ENCODE measurements at places on chromosomes 2 and 18.

DNA sequence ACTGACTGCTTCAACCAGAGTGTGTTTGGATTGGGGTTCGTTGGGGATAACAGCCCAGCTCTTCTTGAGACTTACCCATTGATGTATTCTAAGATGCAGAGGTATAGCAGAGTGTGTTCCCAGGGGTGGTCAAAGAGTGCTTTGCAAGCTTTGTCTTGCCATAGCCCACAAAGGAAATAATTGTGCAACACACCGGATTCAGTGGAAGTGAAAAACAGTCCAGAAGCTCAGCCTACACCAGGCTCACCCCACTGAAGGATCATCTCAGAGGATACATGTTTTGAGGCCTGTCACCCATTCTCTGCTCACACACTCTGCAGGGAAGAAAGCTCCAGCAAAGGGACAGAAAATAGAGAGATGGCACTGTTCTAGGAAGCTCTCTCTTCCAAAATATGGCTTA, 9.6 kb downstream of the CACNB4 start:
- DNase-seq, result no peak

DNA sequence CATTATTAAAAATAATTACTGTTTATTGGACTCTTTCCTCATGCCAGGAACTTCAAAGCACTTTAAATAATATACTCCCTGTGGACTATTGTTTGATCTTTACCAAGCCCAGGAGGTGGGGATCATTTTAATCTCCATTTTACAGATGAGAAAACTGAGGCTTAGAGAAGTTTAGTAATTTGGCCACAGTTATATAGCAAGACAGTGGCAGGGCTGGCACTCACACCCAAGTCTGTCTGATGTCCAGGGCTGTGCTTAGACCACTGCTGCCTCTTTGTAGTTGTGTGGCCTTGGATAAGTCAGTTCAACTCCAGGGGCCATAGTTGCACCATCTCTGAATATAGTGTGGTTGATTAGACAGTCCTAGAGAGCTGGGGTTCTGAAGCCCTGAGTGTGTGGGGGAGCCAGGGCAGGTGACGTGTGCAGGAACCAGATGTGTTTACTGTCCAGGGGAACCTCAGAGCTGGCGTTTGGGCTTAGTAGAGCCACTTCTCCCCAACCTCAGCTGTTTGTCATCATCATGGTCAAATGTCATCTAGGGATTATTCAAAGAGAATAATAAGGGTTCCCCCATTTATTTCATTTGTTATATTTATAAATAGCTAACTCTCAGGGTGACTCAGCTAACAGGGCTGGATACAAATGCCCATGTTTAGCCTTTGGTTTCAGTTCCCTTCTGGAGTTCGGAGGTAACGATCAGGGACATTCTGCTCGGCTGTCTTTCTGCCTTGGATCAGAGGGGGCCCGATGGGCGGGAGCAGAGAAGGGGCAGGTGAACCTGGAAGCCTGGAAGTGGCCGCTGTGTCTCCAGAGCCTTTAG, 68.0 kb downstream of the BOLA3 start:
- DNase-seq, result no peak

DNA sequence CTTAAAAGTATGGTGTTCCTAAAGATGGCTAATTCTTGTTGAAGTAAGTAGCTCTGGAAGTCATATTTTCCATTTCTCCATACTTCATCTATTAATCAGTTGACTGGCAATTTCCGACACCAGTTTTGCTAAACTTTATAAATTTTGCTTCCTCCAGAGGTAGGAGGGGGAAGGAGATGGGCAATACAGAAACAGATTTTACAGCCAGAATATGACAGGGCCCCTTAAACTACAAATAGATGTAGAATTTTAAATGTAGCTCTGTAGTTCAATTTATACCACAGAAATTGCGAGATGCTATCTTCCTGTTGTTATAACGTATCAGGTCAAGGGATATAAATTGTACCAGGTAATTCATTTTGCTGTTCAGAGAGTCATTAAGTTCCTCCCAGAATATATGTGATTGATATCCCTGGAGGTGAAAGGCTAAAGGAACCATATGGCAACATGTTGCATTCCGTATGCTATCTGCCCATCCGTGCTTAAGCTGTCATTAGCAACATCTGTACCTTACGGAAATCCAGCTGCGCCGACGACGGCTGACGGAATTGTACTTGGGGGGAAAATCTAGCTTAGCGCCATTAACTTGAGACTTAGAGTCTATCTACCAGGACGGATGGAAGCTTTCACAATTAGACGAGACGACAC, 8.4 kb upstream of the NR4A2 start:
- DNase-seq, result peak; percentile 48

DNA sequence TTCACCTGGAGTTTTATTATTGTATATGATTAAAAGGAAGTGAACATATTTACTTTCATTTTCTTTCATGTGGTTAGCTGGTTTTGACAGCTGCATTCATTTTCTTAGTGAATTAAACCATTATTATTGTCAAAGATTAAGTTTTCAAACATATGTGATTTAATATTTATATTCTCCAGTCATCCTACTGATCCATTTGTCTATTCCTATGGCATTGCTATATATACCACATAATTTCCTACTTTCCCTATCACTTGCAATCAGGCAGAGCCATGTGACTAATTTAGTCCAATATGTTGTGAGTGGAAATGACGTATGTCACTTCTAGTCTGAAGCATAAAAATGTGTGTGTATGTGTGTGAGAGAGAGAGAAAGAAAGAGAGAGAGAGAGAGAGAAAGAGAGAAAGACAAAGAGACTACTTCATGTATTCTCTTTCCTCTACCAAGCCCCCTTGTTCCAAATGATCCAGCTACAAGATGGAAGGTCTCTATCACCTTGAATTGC, 12.0 kb upstream of the TACR1 start:
- DNase-seq, result no peak

- DNase-seq, result no peak
Observed at GRCh38 chr2:213150315-213151097, 906 bp downstream of the IKZF2 start.

GRCh38 chr2:176261136-176261535, 8.1 kb upstream of the MTX2 start:
- no peak for DNase-seq

DNA sequence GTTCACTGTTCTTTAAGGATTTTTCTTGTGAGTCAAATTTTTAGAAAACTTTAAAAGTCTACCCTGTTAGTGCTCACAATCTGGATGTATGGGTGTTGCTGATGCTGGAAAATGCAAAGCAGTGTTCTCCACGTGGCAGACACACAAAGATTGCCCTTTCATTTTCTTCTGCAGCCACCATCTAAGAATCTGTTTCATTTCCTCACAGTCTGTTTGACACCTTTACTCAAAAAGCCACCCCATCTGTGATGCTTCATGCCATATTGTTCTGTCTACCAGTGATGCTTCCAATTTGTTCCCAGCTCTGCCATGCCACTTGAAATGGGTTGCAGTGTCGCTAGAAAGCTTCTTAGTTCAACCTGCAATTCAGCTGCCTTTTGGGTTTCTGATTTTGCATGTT, 464.2 kb upstream of the UBE2E3 start:
- no peak for DNase-seq

GRCh38 chr18:50675043-50675442, 115.2 kb downstream of the MAPK4 start:
- no peak for DNase-seq

- DNase-seq, result no peak
Observed at GRCh38 chr2:161427664-161428587, 11.8 kb downstream of the TBR1 start.

DNA sequence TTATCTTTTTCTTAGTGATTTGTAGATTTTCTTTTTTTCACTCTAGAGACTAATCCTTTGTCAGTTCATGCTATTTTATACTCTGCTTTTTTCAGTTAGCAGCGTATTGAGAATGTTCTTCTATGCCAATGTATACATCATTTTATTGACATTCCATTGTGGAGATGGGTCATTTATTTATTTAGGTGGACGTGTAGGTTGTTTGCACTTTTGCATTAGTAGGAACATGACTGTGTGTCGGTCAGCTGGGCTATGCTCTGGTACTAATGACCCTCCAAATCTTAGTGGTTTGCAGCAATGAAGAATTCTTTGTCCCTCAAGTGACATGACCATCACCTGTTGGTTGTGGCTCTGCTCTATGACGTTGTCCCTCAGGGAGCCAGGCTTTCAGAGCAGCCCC, 33.6 kb downstream of the HPCAL1 start:
- no peak for DNase-seq

Data from activated CD4-positive, alpha-beta T cell treated with anti-CD3 and anti-CD28 coated beads, Interleukin-2, amount 50 U/mL, for 16 hours (primary cell).